ENCODE measurements at places on chromosomes 1 and 21.

GRCh38 chr1:53728702-53729455 lies 10.1 kb downstream of the GLIS1 start:
- DNase-seq, result no peak

DNA sequence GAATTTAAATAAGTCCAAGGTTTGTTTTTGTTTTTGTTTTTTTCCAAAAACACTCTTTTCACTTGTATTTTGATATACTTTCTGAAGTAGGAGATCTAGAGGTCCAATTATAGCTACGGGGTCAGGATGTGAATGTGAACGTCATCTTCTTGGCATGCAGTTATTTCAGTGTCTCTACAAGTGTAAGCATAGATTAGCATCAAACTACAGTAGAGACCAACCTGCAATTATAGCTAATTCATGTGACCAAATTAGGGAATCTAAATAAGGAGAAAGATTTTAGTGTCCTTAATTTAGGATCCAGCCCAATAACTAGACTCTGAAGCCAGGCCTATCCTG lies 107.3 kb upstream of the PALMD start:
- DNase-seq, result no peak

DNA sequence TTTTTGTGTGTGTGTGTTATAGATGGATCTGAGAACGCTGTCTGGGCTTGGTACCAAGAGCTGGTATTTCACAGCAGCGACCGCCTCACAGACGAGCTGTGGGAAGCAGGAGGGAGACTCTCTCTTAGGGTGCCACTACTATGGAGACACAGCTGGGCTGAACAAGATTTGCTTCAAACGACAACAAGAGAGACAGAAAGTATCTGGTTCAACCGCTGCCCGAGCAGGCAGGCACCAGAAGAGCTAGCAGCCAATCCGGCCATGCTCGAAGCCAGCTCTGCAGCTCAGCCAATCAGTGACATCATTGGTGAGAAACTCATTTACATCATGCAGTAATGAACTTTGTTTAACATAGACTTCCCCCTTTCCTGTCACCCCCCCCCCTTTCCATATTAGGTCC lies 341.3 kb downstream of the USP25 start:
- no peak for DNase-seq

GRCh38 chr1:24911651-24912155 lies 18.4 kb downstream of the RUNX3 start:
- no peak for DNase-seq

GRCh38 chr1:100622037-100622436 lies 84.1 kb downstream of the GPR88 start:
- no peak for DNase-seq

DNA sequence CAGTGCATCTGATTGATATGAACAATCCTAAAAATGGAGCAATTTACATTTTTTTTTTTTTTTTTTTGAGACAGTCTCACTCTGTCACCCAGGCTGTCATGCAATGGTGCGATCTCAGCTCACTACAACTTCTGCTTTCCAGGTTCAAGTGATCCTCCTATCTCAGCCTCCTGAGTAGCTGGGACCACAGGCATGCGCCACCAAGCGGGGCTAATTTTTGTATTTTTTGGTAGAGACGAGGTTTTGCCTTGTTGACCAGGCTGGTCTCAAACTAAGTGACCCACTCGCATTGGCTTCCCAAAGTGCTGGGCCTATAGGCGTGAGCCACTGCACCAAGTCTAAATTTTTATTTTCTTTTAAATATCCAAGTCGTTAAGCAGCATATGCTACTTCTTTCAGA lies 109.0 kb downstream of the FAF1 start:
- no peak for DNase-seq

- DNase-seq, result no peak
These were observed 40.3 kb downstream of the MT1HL1 start for GRCh38 chr1:236963920-236964319.

DNA sequence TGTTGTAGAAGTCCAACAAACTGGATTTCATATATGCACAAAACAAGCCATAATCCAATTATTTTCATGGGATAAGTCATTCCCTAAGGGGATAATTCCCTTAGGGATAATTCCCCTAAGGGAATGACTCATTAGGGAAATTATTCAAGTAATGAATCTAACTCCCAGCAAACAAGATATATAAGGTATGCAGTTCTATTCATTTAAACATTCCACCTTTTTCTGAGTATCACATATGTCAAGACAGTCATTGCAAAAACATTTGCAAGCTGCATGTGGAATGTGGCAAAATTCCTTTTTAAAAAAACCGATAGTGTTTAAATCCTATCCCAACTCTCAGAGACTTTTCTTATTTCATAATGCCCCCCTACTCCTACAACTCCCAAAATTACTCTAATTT lies 131.2 kb downstream of the AKT3 start:
- no peak for DNase-seq

DNA sequence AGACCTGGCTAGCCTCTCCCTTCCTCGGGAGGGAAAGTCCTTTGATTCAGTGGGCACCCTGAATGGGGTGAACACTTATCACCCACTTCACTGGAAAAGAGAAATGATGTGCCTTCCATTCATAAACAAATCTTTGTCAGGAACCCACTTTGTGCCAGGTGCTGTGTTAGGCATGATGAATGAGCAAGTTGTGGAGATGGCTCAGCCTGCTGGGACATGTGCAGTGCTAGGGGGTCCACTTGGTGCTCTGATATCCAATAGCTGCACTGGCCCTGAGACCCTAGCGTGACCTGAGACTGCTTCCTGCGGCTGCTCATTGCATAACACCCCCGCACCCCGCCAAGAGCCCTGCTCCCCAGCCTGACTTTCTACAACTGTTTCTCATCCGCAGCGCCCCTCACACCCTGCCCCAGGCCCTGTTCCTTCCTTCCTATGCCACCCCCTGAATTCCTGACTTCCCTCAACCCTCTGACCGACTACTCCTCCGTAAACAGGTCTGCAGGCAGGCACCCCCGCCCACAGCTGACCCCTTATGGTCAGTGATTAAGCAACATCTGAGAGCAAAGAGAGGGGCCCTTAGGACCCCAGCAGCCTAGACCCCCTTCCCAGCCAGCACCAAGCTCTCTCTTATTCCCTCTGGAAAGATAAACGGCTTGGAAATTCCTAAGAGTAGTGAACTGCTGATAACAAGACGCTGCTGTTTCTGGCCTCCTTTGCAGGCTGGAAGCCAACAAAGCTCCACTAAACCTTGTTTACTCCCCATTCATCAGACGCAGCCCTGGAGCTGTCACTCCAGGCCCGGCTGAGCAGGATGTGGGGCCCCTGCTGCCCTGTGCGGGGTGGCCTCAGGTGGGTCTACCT lies 12.9 kb downstream of the CSRP1 start:
- DNase-seq, result no peak

DNA sequence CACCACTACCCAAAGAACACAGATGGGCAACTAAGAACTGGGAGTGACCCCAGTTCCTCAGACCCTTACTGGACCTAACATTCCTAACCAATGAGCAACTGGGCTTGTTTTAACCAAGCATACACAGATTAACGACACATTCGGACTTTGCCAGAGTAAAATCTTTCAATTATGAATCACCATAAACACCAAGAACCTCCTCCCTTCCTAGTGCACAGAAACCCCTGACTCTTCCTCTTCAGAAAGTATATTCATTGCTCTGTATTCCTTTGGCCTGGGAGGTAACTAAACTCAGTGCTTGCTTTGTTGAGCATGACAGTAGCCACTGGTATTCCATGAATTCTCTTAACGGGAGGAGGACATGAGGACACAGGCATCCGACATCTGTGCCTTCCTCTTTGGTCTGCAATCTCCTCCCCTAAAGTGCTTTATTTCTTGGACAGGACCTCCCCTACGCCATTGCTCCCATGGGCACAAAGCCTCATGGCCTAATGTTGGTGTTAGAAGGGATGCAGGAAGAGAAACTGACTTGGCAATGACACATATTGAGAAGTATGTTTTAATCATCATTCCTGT lies 42.7 kb downstream of the SEC16B start:
- DNase-seq, result no peak

DNA sequence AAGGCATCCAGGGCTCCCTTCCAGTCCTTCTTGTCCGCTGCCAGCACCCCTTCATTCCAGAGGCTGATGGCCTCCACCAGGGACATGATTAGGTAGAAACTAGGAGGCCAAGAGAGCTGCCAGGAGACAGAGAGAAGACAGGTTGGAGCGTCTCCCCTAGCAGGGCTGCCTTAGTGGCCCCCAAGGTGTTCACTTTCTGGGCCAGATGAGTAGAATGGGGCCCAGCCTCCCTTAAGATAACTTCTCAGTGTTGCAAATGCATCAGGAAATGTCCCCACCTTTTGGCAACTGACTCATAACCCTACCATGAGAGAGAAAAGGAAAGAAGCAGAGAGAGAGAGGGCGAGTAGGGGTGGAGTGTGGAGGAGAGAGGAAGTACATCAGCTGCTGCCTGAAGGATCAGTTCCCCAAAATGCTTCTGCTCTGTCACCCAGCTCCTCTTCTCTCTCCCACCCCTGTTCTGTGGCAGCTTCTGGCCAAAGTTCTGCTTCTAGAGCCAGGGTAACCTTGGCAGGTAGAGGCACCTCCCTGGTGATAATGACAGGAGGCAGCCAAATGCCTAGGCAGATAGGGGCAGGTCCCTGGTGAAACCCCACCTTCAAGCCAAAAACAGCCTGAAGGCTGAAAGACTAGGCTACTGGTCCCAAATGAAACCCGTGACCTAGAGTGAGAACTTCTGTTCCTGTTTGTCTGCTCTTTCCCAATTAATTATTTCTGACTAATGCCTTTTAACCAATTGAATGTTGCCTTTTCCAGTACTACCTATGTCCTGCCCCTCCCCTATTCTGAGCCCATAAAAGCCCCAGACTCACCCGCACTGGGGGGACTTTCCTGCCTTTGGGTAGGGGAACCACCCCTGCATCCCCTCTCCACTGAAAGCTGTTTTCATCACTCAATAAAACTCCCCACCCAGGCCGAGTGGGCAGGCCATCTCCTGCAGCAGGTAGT lies at the start of gene NCF2:
TSS of gene NCF2 (minus strand) at position 216 of the 948 bp plus-strand sequence. CDS start at position 86, 130 bp downstream.
- no peak for DNase-seq

- no peak for DNase-seq
These were observed 68.7 kb downstream of the ARID4B start for GRCh38 chr1:235259133-235259778.

DNA sequence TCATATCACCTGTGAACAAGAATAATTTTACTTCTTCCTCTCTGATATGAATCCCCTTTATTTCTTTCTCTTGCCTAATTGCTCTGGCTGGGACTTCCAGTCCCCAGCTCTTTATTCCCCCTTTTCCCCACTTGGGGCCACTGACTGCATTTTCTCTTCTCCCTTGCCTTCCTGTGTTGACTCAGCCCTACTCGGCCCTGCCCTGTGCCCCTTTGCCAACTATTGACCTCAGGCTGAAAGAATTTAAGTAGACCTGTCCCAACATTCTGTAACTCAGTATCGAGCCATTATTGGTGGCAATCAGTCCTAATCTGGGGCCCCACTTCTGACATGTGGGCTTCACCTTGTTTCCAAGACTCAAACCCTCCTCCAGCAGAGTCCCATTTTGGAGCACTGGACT lies 60.6 kb upstream of the STUM start:
- DNase-seq, result no peak

- no peak for DNase-seq
These were observed 62.2 kb upstream of the KIF26B start for GRCh38 chr1:245092638-245092976.

GRCh38 chr1:119613769-119614720 lies 34.0 kb downstream of the ZNF697 start:
- DNase-seq, result peak; percentile 74

DNA sequence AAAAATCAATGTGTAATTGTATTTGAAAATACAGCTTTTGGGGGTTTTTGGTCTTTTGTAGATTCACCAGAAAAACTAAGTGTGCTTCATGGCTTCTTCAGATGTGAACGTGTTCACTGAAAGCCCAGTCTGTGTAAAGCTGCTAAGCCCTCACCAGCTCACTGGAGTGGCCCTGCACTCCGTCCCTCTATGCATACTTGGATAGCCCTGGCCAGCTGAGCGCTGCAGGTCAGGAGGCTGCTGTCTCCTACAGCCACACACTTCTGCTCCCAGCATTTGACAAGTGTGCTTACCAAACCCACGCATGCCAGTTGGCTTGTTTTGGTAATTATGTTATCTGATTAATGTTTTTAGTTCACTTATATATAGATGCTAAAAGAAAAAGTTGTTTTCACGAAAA lies 163.5 kb downstream of the TLR5 start:
- no peak for DNase-seq

GRCh38 chr1:105585791-105586190 lies 1470.7 kb upstream of the PRMT6 start:
- DNase-seq, result no peak

DNA sequence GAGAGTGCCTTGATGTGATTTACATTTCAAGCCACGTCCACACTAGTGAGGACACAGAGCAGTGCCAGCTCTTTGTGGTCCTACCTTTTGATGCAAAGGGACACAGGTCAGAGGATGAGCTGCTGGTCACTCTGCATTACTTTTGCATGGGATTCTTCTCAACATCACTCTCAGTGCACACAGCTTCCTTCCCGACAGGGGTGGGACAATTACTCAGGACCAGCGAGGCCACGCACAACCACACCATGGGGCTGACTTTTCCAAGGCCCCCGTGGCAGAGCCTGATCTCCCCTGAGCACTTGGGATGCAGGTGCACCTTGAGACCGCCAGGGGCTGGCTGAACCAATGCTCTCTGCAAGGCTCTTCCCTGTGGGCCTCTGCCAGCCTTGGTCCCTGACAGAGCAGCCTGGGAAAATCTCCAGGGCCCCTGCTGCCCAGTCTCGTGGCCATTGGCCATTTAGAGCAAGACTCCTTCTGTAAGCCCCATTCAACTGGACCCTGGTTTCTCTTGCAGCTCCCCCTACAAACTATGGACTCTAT lies 13.2 kb upstream of the PRAMEF12 start:
- no peak for DNase-seq

GRCh38 chr1:163076446-163076845 lies 7.3 kb downstream of the RGS4 start:
- no peak for DNase-seq

GRCh38 chr1:5198328-5198727 lies 543.9 kb downstream of the AJAP1 start:
- no peak for DNase-seq

- DNase-seq, result no peak
These were observed 102.6 kb upstream of the PPM1J start for GRCh38 chr1:112817555-112818373.

- DNase-seq, result no peak
These were observed 241.9 kb downstream of the DNM3 start for GRCh38 chr1:172083191-172083590.

DNA sequence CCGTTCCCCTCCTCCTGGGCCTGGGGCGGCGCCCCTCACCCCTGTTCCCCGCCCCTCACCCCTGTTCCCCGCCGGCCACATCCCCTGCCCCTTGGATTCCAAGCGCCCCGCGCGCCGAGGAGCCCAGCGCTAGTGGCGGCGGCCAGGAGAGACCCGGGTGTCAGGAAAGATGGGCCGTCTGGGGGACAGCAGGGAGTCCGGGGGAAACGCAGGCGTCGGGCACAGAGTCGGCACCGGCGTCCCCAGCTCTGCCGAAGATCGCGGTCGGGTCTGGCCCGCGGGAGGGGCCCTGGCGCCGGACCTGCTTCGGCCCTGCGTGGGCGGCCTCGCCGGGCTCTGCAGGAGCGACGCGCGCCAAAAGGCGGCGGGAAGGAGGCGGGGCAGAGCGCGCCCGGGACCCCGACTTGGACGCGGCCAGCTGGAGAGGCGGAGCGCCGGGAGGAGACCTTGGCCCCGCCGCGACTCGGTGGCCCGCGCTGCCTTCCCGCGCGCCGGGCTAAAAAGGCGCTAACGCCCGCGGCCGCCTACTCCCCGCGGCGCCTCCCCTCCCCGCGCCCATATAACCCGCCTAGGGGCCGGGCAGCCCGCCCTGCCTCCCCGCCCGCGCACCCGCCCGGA lies at the start of gene TP73:
TSS of gene TP73 (plus strand) at position 587 of the 618 bp plus-strand sequence. CDS start 29,850 bp downstream, outside the sequence.
- peak; percentile 37 for DNase-seq
